ENCODE measurements at places on chromosomes 7 and 10. TPM values are rescaled to one million over a fixed set of nuclear protein-coding genes. Genes with fewer than 3 reads are reported as not detected.

The ANKRD7 gene
- total RNA-seq = 1.1 TPM

DNA sequence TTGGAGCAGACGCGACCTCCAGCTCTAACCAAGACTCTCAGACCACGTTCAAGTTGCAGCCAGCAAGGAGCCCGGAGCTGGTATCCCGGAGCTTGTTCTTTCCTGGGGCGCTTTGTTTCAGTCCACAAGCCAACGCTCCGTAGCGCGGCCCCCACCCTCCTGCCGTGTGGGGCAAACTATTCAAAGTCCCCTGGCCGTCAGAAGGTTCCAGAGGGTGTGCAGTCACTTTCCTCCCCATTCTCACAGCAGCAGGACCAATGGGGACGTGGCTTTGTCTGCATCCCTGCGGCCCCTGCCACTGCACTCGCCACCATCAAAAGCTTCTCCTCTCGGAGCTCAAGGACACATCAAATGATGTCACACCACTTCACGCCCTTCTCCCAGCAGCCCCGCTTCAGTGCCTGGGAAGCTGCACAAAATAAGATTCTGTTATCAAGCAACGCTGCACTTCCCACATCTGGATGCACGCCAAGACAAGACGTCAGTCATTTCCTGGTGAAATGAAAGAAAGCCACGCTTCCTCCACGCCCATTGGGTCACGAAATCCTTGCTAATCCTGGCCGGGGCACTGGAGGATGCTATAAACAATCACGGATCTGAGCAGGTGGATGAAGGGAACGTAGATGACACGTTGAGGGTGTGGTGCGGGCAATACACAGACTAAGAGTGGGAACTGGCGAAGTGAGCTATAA is 348.2 kb downstream of the PTPRN2 start:
- no peak for DNase-seq

The TLX1 gene
- total RNA-seq = not detected

- DNase-seq = no peak
Observed at GRCh38 chr10:111030042-111030750, 46.6 kb upstream of the ADRA2A start.

DNA sequence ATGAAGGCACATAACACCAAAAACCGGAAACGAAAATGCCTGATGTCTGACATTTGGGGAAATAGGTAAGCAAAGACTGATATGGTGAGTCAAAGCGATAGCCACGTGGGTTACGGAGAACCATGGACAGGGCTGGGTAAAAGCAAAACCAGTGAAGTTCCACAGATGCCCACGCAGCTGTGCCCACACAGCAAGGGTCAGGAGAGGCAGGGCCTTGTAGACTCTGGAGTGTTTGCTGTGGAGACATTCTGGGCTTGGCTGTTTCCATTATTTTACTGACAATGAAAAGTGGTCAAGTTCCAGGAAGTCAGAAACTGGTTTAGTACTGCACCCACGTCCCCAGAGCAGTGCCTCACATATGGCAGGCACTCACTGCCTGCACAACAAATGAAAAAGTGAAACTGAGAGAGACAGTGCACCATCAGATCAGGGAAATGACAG is 148.7 kb downstream of the ZMYND11 start:
- DNase-seq = no peak

DNA sequence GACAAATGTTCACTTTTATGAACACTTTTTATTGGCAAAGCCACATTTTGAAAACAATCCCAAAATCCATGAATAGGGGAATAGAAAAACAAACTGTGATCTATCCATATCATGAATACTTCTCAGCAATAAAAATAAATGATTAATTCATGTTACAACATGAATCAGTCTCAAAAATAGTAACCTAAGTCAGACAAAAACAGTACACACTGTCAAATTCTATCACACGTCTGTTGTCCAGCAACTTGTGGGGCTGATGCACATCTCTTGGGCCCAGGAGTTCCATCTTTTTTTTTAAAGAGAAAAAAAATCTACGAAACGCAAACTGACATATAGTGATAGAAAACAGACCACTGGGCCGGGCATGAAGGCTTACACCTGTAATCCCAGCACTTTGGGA is 71.0 kb downstream of the LARP4B start:
- DNase-seq = no peak

The WEE2 gene
- total RNA-seq = not detected

DNA sequence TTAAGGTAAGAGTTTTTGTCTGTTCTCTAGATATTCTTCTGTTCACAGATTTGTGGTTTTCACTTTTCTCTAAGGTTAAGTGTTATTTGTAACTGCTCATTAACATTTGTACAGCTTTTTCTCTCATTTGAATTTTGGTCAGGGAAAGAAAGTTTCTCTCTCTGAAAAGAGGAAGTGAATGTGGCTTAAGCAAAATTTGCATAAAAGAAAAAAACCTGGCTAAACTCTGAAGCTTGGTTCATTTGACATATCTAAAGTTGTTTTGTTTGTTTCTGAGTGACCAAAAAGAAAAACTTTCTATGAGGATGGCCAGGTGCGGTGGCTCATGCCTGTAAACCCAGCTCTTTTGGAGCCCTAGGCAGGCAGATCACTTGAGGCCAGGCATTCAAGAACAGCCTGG is 22.0 kb upstream of the SLC26A4 start:
- no peak for DNase-seq

GRCh38 chr10:52900593-52900992 is 128.0 kb upstream of the MBL2 start:
- no peak for DNase-seq

The UBE2H gene
- total RNA-seq = 78.6 TPM

The FAM3C gene
- 58.9 TPM for total RNA-seq

The SLC18A3 gene
- total RNA-seq = not detected

DNA sequence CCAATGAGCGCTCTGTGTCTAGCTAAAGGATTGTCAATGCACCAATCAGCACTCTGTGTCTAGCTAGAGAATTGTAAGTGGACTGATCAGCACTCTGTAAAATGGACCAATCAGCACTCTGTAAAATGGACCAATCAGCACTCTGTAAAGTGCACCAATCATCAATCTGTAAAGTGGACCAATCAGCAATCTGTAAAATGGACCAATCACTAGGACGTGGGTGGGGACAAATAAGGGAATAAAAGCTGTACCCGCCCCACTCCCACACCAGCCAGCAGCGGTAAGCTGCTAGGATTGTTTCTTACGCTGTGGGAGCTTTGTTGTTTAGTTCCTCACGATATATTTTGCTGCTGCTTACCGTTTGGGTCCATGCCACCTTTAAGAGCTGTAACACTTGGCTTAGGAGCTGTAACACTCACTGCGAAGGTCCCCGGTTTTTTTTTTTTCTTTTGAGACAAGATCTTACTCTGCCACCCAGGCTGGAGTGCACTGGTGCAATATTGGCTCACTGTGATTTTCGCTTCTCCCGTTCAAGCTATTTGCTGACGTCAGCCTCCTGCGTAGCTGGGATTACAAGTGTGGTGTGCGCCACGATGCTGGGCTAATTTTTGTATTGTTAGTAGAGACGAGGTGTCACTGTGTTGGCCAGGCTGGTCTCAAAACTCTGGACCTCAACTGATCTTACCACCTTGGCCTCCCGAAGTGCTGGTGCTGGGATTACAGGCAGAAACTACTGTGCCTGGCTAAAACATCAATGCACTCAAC is 184.8 kb downstream of the PTPN20 start:
- no peak for DNase-seq

The PTPRN2 gene
- total RNA-seq = 7.1 TPM

The ACTL6B gene
- total RNA-seq = not detected

DNA sequence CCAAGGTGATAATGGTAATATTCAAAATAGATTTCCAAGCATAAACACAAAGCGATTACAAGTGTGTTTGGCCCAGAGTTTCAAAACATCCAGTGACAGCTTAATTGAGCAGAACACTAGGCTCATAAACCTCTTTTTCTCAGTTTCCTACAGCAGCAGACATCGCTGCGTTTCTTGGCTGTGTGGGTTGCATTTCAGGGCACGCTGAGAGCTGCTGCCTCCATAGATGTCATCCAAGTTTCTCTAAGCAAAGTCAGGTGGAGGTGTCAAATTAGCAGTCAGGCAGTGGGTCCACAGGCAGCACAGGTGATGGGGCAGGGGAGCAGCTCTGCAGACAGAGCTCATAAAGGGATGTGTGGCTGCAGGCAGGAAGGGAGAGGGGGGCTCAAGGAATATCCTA is 50.5 kb upstream of the COL13A1 start:
- no peak for DNase-seq

The CRHR2 gene
- not detected for total RNA-seq

The MAPK8 gene
- total RNA-seq = 74.5 TPM

- DNase-seq = no peak
Observed at GRCh38 chr10:70732569-70732968, 52.6 kb downstream of the TBATA start.

The SUN3 gene
- total RNA-seq = not detected

GRCh38 chr10:122404576-122404975 is 30.1 kb downstream of the PLEKHA1 start:
- DNase-seq = no peak

The FGL2 gene
- 68.5 TPM for total RNA-seq

The PROSER2 gene
- 0.71 TPM for total RNA-seq

DNA sequence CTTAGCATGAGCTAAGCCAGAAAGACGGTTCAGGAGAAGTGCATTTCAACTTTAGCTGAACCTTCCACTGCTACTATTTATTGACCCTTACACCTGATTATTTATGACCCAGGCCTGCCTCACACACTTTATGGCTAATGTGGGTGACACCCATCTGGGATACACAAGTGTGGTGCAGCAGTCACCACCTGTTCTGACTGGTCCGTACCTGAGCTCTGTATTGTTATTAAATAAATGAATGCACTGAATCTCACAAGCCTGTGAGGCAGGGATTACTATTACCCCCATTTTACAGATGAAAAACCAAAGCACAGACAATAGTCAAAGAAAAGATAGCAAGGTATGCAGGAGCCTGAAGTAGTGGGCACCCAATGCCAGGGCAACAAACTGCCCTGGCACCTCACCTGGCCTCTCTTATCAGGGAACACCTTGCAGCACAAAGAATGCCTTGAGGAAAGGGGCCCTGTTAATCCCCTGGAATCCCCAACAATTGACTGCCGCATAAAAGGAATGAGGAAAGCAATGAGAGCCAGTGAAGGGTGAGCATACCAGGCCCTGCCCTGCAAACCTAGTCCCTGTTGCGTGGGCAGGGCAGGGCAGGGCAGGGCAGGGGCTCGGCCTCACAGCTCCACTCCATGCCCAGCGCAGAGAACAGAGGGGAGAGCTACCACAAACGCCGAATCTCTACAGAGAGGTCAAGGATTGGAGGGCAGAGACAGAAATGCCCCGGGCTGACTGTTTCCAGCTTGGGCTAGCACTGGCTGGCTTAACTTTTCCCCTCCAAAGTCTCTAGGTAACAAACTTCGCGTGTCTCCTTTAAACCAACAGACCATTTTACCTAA is 1.3 kb downstream of the ANXA11 start:
- DNase-seq = no peak

DNA sequence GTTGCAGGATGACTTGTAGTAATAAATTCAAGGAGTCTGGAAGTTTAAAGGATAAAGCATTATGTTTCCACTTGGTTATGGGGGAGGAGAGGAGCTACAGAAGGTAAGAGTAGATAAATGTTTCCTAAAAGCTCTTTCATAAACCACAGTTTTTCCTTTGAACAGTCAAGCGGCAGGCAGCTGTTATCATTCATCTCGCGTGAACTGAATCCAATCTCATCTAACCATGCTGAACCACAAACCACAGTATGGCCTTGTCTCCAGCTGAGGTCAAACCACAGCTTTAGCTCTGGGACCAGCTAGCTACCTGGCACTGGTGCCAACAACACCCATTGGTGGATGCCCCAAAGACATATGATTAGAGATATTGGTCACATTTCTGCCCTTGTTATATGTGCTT is 63.3 kb downstream of the NOC3L start:
- no peak for DNase-seq

DNA sequence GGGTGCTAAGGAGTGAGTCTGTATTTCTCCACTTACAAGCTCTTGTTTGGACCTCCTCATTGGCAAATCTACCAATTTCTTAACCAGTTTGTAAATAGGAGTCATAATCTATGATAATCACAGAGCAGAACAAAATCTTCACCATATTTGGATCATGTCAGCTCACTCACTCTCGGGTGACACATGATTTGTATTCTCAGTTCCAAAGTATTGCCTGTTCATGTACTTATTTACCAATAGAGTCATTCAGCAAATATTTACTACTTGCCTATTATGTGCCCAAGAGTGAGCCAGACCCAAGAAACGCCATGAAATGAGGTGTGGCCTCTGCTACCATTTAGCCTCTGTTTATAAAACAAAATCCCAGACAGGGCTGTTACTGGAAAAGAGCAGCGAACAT is 114.8 kb downstream of the TSPAN12 start:
- no peak for DNase-seq

DNA sequence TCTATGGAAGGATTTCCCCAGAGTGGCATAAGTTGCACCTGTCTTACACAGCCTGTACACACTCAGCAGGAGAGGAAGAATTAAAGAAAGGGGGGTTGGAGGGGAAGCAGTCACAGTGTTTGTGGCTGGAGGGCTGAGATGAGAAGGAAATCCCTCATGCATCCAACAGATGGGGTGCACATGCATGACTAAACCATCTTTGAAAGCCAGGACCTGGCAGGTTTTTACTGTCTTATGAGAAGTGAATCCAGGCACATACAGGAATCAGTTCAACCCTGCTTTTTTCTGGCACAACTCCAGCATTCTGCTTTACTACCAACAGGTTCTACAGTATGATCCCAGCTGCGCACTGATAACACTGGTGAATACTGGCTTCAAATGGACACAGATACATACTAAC is 107.7 kb downstream of the CACNA2D1 start:
- DNase-seq = no peak

The ASIC3 gene
- 4.7 TPM for total RNA-seq

DNA sequence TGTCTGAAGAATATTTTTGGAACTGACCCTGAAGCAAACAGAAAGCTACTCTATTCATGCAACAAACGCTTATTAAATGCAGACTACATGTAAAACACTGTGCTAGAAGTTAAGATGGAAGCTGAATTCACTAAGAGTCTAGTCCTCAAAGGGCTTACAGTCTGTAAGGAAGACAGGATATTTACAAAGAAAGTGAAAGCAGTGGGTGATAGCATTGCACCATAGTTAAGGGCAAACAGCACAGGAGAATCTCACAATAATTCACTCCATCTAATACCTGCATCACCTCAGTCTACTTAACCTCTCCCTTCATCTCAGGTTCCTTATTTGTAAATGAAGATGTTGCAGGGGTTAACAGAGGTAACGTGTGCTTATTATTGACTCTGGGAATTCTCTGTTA is 360.0 kb upstream of the AOAH start:
- no peak for DNase-seq

The CYP26C1 gene
- total RNA-seq = 0.14 TPM

GRCh38 chr10:46035923-46036849 is 5.8 kb upstream of the NCOA4 start:
- no peak for DNase-seq

GRCh38 chr7:154777908-154778307 is 225.0 kb downstream of the PAXIP1 start:
- no peak for DNase-seq

DNA sequence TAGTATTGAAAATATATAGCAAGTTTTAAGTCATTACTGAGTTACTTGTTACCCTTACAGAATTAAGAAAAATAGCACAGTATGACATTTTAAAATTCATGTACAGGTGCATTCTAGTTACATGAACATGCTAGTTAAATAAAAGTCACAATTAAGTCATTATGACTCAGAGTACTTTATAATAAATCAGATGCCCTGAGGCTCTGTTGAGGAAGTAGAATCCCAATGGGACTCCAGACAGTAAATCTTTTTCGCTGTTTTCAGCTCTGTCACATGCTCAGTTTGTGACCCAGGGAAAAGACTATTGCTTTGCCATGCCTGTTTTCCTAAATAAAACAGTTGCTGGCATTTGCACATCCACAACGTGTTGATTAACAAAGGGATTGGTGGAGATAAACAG is 21.0 kb downstream of the NUDT13 start:
- DNase-seq = no peak

The HOXA6 gene
- 4.2 TPM for total RNA-seq

The UNCX gene
- not detected for total RNA-seq
